ENCODE measurements at places on chromosomes 3 and 15. TPM values are rescaled to one million over a fixed set of nuclear protein-coding genes. Genes with fewer than 3 reads are reported as not detected.

Gene CA12
- total RNA-seq = 19.6 TPM

Gene SPATA12
- 0.10 TPM for total RNA-seq

DNA sequence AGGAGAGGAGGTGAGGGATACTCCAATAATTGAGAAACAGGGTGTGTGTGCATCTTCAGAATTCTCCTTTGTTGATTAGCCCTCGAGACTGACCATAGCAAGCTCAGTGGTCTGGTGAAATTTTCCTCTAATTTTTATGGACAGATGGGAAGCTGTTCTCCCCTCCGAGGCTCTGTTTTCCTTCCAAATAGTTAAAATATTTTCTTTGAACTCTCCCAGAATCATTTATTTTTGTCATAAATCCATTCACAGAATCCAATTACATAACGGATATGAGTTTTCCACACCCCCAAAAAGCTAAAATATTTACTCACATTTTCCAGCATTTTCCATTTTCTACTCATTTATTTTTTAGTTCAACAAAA lies 36.5 kb downstream of the QTRT2 start:
- no peak for DNase-seq

DNA sequence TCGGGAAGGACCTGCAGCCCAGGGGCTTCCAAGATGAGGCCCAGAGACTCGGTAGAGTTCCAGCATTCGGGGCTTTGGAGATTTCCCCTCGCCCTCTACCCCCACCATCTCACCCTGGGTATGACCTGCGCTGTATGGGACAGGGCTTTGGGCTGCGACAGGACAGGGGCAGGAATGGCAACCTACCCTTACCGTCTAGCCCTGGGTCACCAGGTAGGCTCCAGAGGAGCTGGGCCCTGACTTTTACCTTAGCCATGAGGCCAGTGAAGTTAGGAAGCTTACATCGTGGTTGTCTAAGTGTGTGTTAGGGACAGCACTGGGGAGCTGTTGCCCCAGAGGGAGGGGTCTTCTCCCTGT lies 683 bp downstream of the PPM1M start:
- DNase-seq = no peak

GRCh38 chr3:38281895-38282686 lies at the start of gene SLC22A14:
SLC22A14 (plus strand) TSS chr3:38282294; CDS start chr3:38306027, 23,733 bp downstream.
- no peak for DNase-seq

- no peak for DNase-seq
Observed at GRCh38 chr3:162302983-162303624, 806.5 kb downstream of the OTOL1 start.

DNA sequence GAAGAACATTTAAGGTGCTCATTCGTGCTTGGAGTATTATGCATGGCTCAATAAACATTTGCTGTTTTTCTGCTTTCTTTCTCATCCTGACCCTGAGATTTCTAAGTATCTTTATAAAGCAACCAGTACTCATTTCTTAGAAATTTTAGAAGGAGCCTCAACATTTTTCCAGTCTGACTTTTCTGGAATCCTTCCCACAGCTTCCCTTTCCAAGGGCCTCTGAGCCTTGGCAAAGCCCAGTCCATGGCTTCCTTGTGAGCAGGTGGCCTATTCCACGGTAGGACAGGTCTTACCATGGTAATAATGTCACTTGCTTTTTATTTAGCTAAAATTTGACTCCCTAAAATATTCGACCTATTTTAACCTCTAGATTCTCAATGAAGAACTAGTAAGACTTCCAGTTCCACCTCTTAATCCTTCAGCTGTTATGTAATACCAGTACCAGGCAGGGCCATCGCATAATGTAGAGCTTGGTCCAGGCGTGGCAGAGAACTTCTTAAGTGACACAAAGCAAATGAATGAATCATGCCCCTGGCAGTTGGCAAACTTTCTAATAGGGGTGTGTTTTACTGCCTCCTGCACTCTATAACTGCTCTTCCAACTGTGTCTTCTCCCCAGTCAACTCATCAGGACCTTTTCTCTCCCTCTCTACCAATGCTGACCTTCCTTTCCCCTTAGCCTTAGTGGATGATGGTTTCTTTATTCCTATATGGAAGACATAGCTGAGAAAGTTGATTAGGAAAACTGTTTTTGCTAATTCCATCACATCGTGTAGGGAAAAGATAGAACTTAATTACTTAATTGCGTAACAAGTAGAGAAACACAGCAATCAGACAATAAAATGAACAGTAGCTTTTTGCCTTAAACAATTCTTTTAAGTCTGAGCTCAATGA lies 894 bp upstream of the TM4SF4 start:
- DNase-seq = peak; percentile 99

- no peak for DNase-seq
Observed at GRCh38 chr3:145673838-145674237, 487.1 kb downstream of the PLOD2 start.
